Frontal cortex (tissue), 4 donors: ENCODE measurements at places on chromosomes 3 and 15.

DNA sequence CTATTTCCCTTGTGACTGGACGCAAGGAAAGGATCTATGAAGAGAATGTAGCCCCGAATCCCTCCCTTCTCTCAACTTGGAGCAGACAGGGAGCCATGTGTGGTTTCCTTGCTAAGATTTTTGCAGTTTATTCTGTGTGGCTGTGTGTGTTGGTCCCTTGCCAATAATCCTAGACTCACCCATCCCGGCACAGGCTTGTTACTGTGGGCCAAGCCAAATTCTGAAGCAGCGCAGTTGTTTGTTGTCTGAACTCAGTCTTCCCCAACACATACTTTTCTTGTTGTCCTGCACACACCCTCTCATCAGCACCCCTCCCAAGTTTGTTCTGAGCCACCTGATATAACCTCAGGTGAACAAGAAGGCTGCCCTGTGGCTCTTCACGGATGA lies 193.3 kb upstream of the CTDSPL start:
- no peak for DNase-seq

- no peak for DNase-seq
Observed at GRCh38 chr3:121916189-121916588, 22.0 kb downstream of the SLC15A2 start.

DNA sequence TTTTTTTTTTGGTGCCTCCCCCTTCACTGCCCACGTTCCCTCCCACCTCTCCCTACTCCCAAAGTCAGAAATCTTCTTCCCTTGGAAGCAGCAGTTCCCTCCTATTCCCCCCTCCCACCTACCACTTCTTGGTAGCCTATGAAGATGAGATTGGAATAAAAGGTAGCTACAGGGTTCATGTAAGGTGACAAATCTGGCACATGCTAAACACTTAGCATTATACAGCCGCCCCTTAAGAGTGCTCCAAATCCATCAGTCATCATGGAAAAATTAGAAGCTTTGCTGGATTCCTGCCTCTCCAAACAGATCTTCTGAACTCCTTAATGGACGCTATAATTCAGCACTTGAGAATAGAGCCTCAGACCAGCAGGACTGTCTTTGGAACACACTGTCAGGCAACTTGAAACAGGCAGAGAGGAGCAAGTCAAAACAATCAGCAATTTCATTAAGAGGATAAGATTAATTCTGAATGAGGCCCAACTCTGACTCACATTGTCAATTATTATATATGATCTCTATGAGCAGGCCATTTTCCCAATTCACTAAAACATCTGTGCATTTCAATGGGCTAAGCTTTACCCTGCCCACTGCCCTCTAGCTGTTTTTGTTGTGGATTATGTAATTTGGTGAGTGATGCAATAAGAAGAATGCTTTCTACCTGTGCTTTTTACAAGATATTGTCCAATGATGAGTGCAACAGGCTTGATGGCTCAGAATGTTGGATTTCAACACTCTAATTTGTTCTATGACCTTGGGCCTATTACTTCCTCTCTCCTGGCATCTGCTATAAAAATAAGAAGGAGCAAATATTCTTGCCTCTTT lies 34.6 kb upstream of the SPRED1 start:
- DNase-seq: no peak

- no peak for DNase-seq
Observed at GRCh38 chr3:105764378-105765307, 104.2 kb downstream of the CBLB start.

GRCh38 chr15:41387646-41388045 lies 14.7 kb downstream of the NDUFAF1 start:
- DNase-seq: no peak
